ENCODE measurements at places on chromosomes 2 and 18.

- no peak for DNase-seq
Observed at GRCh38 chr2:177900082-177900481, 172.5 kb downstream of the PDE11A start.

DNA sequence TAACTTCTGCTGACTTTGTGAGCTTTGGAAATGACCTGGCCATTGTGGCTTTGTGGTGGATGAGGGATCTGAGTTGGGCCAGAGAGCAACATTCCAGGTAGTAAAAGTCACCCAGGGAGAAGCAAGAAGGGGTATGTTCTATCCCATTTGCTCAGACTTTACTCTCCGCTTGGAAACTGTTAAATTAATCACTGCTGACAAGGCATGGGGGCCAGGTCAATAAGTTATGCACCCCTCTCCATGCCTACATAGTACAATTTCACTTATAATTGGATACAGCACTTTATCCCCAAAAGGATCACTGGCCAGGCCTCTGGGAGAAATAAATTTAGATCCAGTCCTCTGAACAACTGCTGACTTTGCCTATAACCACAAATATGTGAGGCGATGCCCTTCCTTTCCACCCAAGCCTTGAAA lies 92.1 kb downstream of the RPRM start:
- DNase-seq = no peak

GRCh38 chr18:7764405-7764804 lies 197.3 kb downstream of the PTPRM start:
- no peak for DNase-seq

DNA sequence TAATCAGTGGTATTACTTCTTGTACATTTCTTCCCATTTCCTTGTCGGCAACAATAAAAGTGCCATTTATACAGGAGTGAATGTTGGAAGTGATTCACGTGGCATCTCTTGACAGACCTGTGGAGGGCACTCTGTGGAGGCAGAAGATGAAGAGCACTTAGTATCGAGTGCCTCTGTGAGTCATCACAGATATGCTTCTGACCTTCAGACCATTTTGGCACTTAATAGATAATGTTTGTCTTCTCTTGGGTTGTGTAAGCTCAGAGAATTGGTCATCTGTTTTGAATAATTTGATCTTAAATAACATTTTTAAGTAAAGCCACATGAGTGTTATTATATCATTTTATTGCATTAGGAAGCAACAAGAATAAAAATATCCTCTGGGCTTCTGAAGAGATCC lies 305.5 kb downstream of the PTPRM start:
- no peak for DNase-seq

DNA sequence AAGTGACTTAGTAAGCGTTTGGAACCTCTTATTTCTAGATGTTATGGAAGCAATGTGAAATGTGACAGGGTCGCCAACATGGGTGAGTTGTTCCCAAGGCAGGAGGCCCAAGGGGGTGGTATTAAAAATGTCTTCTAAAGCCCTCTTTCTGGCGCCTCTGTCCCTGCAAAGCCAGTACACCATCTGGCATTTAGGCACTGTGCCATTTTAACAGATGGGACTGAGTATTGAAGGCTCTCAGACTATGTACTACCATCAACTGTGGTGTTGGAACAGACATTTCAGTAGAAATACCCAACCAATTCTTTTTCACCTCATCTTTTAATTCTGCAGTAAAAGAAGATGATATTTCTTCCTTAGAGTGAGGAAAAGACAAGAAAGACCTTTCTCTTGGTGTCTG lies 384.5 kb upstream of the MMADHC start:
- no peak for DNase-seq

- no peak for DNase-seq
Observed at GRCh38 chr18:21134895-21135294, 23.3 kb upstream of the ROCK1 start.

GRCh38 chr2:221335219-221335752 lies 236.8 kb downstream of the EPHA4 start:
- DNase-seq = no peak

Data from GM12891 (cell line).